GM23338 (cell line): ENCODE measurements at places on chromosomes 16 and 17. TPM values are rescaled to one million over a fixed set of nuclear protein-coding genes. Genes with fewer than 3 reads are reported as not detected.
A peak's percentile ranks its signal among the peaks of the same experiment; 100 is the strongest.

- DNase-seq: no peak
These were observed 54.4 kb upstream of the PABPN1L start for GRCh38 chr16:88920618-88921590.

DNA sequence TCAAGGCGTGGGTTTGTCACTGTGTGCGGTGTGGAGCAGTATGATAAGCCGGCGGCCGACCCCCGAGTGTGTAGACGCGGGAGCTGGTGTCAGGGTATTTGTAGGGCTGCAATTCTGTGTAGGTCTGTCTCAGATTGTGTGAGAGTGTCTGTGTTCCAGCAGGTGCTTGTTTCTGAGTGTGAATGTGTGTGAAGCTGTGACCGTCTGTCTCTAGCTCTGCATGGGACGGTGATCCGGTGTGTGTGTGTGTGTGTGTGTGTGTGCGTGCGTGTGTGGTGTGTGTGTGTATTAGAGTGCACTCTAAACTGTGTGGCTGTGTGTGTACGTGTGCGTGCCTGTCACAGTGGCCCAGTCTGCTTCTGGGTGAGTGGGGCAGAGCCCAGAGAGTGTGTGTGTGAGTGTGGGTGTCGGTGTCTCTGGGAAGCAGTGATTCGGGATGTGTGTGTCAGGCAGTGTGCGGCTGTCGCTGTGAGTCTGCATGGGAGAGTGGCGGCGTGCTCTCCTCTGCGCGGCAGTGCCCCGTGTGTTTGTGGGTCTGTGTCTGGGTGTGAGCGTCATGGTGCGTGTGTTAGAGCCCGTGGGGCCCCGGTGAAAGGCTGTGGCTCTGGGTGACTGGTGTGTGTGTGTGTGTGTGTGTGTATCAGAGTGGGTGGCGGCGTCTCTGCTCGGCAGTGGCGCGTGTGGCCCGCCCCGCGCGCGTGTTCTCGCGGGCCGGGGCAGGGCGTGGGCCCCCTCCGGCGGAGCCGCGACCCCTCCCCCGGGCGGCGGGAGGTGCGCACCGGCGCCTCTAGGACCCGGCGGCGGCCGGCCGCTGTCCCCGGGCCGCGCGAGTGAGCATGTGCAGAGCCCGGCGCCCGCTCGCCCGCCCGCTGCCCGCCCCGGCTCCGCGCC, at the start of gene WSCD1:
Gene WSCD1, plus strand, starts transcription at position 841 of the 891 bp plus-strand sequence. CDS start 10,280 bp downstream, outside the sequence.
- peak; percentile 60 for DNase-seq

DNA sequence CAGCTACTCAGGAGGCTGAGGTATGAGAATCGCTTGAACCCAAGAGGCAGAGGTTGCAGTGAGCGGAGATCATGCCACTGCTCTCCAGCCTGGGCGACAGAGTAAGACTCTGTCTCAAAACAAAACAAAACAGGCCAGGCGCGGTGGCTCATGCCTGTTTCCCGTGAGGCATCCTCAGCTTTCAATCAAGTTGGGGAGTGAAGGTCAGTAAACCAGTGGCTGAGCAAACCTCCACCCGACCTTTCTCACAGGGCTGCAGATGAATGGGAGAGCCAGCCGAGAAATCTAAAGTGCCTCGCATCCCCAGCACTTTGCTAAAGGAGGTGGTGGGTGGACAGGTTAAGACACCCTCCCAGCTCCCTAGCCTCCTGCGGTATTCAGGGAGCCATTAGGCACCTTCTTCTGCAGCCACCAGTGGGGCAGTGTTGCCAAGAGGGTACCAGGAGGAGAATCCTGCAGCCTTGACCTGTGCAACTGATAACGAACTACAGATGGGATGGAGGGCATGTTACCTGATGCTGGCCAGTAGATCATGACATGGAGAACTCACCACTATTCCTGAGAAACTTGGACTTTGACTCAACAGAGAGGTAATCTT, 59.0 kb downstream of the KPNA2 start:
- DNase-seq: no peak

DNA sequence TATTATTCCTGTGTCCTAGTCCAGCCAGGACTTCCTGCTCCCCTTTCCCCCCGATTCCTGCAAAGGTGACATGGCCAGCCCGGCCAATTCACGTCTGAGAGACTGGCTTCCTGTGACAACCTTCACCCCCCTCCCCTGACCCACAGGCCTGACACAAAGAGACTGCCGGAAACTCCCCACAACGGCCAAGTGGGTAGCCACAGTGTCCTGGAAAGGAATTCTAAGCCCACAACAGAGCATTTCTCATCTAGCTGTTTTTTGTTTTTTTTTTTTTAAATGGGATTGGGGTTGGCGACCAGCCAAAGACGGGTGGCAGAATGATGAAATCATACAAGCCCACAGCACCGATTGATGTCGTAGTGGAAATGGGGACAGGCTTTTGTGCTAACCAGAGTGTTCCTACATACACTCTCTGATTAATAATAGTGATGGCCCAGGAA, 2.8 kb upstream of the XAF1 start:
- DNase-seq: peak; percentile 56

DNA sequence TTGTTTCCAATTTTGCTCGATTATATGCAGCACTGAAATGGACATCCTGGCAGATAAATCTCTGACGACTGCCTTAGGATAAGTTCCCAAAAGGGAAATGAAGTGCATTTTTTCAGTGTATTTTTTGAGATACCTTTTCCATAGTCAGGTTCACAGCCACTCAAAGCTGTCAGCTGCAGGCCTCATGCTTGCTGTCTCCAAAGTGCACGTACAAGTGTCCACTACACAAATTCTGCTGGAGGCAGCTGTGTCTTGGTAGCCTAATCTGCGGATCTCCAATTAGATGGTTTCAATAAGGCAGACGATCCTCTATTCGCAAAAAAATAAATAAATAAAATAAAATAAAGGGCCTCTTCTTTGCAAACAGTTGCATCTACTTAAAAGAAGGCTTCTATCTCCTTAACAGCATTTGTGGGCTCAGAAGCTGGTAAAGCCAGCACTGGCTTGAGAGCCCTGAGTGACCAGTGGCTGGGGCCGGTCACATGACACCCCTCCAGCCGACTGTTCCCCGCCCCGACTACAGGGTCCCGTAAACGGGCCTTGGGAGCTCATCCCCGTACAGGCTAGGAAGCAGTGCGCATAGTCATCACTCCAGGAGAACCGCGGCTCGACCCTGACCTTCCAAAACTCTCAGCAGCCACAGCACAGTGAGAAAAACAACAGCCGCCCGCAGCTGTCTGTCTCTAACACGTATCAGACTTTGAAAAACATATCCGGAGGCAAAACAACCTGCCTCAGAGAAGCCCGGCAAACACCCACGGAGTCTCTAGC, 18.8 kb downstream of the RPH3AL start:
- DNase-seq: peak; percentile 57

Gene ITGAD
- not detected in 2 replicates for total RNA-seq

Gene KRT17
- total RNA-seq: 0.63 TPM in 1 of 2 replicates, not detected in the other

Gene KRTAP2-1
- total RNA-seq: not detected in 2 replicates

Gene GLIS2
- 9.0 and 10.2 TPM in 2 replicates for total RNA-seq
